ENCODE measurements at places on chromosomes 16 and 17.

DNA sequence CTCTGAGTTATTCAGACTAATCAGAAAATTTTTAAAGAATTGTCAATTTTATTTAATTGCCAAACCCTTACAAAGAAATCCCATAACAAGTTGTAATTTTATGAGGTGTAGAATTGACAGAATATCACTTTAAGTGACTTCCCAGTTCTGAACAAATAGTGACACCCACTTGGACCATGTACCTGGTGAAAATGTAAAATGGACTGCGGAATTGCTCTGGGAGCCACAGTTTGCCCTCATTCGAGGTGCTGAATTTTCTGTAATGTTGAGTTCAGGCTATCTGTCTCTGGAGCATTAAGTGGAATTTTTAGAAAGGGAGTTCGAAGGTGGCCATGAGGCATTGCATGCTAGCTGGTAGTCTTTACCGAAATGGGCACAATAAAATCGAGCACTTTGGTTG is 5.1 kb downstream of the GNAO1 start:
- no peak for DNase-seq

DNA sequence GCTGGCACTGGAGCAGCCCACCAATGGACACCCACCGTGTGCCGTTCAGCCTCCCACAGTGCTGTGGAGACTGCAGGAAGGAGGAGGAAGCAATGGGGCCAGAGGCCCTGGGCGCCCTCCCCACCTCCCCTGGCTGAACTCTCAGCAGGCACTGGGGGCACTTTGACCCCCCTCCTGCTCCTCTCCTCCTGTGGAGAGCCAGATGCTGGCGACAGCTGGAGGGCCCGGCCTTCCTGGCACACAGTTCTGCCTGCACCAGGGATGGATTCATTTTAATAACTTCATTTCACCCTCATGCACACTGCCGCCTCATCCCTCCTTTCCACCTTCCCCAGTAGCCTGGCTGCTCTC is 6.0 kb downstream of the NXPH3 start:
- no peak for DNase-seq

- DNase-seq: no peak
Measured at GRCh38 chr16:86934581-86935375, 356.4 kb downstream of the FOXL1 start.

DNA sequence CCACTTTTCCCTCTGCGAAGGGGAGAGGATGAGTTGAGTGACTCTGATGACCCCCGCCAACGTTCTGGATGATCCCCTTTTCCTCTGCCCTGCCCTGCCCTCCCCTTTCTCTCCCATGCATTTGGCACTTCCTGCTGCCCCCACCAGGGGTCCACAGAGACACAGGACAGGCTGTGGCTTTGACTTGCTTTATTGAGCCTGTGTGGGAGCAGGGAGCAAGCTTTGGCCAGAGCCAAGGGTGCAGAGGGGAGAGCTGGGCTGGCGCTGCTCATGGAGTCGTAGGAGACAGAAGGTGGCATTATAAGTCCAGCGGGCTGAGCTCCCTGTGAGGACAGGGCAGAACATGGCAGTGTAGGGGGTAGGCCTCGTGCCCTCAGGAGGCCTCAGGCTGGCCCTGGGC is 1.6 kb downstream of the PPY start:
- DNase-seq: peak; percentile 32

GRCh38 chr17:62321451-62321850 is 58.9 kb upstream of the EFCAB3 start:
- no peak for DNase-seq

- DNase-seq: no peak
Measured at GRCh38 chr16:559021-559380, 1.2 kb upstream of the PRR35 start.

DNA sequence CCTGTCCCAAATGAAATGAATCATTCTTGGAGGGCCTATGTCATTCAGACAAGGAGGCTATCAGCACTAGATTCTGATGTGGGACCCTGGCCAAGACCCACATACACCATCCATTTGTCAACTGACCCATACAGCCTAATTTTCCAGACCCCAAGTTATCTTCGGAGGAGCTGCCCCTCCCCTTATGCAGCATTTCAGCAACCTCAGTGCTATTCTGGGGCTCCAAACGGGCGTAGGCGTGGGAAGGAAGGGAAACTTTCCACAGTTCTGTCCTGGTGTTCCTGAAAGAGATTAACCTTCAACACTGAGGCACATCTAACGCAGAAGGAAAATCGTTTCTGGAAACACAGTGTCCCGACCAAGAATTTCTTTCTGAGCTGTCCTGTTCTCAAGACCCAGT is 86.7 kb downstream of the MYH11 start:
- DNase-seq: no peak

DNA sequence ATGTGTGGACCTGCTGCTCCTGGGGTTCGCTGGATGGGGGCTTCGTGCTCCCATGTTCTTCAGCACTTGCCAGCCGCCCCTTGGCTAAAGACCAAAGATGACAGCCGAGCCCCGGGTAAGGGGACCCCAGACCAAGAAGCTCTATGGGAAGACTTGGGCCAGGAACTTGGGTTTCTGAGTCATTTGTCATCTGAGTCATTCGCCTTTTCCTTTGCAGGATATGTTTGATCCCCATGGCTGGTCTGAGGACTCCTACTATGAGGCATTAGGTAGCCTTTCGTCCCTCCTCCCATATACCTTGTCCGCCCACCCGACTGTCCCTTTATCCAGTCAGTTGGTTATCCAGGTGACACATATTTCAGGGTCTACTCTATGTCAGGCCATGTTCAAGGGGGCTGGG is 17.7 kb upstream of the ITGB4 start:
- no peak for DNase-seq

DNA sequence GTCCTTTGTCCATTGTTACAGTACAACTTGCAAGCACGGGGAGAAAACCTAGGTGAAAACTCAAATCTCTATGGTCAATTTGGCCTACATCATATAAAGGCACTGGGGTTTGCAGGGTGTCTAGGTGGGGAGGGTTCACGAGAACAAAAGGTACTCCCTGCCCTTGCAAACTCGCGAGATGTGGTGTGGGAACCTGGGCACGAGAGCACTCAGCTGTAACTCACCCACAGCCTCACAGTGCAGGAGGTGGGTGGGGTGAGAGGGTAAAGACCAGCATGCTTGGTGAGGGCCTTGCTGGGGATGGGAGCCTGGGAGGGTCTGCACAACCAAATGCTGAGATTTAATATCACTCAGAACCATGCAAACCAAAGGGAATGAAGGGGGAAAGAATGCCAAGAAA is 18.4 kb upstream of the ZNF594 start:
- DNase-seq: no peak

- no peak for DNase-seq
Measured at GRCh38 chr17:50101346-50102163, 6.4 kb downstream of the PDK2 start.

DNA sequence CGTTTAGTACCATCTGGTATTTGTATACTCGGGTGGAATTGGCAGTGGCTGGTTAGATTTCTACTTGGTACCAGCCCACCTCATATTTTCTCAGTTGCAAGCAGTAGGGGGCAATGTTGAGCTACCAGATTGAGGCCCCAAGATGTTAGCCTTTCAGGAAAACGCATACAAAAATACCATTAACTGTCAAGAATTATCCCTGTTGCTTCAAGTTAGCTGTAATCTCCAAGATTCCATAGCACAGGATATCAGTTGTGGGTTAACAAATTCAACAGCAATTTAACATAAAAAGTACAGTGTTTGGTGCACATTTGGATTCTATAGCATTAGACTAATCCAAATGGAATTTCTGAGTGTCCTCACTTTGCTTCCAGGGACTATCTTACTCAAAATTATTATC is 188.2 kb downstream of the FTO start:
- peak; percentile 28 for DNase-seq

GRCh38 chr16:14529010-14529669 is 100.9 kb downstream of the PARN start:
- DNase-seq: peak; percentile 41

GRCh38 chr16:89706518-89707260 is 5.2 kb upstream of the SPATA2L start:
- no peak for DNase-seq

GRCh38 chr17:63707151-63707550 is 7.2 kb upstream of the LIMD2 start:
- no peak for DNase-seq

DNA sequence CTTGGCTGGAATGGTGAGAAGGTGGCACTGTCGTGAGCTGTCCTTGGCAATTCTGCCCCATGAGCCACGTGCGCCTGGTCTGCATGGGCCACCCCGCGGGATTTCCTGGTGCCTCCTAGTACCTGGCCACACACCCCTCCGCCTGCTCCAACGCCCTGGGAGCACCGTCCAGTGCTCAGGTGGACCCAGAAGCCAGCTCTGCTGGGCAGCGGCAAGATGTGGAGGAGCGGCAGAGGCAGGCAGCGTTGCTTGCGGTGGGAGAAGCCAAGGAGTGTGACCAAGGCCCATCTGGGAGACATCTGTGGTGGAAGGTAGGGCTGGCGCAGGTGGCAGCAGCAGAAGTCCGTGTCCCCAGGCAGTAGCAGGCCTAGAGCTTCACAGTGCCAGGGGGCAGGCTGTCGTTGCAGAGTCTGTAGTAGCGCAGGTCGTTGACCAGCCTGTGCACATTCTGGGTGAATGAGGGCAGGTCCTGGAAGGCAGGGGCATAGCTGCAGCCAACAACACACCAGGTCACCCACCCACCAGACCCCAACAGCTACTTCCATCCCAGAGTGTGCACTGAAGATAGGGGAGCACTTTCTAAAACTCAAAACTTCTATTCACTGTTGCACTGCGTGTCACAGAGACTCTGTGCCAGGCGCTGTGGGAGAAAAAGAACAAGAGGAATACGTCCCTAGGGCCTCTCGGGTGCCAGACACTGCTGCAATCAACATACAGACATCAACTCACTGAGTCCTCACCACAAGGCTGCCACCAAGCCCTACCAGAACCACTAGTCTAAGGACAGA is 34.9 kb upstream of the GSG1L start:
- DNase-seq: no peak

DNA sequence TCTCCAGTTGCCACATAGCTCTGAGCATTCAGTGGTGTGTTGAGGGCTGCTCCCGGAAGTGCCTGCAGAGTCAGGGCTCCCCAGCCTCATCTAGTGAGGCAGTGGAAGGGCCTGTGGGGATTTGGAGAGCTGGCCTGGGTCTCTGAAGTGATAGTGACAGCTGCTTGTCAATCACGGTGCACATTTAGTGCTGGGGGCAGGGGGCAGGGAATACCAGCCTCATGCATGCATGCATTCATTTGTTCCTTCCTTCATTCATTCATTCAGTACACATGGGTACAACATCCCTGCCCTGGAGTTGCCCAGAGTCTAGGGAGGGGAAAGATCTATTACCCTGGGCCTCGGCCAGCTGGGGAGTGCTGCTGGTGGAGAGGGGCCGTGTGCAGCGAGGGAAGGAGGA is 11.3 kb upstream of the STH start:
- DNase-seq: no peak

GRCh38 chr17:79023886-79024771 is at the start of gene C1QTNF1:
Gene C1QTNF1 (plus strand): TSS chr17:79024169. CDS start chr17:79043969, 19,800 bp downstream.
- DNase-seq: peak; percentile 62

- DNase-seq: no peak
Measured at GRCh38 chr17:56831369-56832095, 2.2 kb downstream of the C17orf67 start.

- no peak for DNase-seq
Measured at GRCh38 chr16:31464348-31464769, 5.1 kb downstream of the ARMC5 start.

DNA sequence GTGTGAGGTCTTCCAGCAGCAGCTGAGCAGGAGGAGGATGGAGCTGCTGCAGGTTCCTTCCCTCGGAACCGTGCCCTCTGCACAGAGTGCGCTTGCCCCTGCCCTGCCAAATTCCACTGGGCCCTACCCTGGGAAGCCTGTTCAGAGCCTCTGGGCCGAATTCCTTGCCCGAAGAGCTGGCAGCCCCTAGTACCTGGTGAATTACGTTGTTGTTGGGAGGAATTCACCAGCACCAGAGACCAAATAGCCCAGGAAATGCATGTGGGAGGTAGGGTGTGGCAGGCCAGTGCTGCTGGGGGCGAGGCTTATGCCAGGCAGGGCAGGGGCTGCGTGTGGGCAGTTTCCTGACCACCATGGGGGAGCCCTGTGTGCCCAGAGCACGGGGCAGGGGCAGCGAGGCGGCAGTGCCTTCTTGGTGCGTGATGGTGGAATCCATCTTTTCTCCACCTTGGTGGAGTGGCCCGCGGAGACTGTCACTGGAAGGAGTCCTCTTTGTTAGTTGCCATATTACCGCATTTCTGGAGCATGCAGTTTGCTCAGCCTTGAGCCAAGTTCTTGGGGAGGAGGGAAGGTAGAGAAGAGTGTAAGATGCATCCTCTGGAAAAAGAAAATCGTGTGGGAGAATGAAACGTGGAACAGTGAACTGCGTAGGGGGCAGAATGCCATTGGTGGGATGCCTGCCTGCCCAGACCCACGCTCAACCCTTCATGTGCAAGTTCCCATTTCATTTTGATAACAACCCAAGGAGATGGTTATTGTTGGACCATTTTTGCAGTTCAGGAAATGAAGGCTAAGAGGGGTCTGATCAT is 2.3 kb downstream of the MRC2 start:
- no peak for DNase-seq

- DNase-seq: no peak
Measured at GRCh38 chr17:13688716-13689115, 87.0 kb upstream of the HS3ST3A1 start.

GRCh38 chr17:73697872-73698271 is 53.6 kb upstream of the SDK2 start:
- no peak for DNase-seq

DNA sequence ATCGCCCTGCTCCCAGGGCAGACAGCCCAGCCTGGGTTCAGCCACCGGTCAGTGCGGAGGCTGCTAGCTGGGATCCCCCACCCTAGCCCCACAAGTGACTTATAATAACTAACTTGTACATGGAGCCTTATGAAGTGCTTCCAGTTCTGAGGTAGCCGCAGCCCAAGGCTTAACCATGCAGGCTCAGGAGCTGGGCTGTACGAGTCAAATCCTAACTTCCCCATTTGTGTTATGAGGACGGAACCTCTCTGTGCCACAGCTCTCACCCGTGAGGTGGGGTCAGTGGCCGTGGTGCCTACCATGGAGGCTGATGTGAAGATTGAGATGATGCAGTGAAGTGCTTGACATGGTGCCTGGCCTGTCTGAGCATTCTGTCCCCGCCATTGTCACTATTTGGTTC is 27.8 kb upstream of the GOSR2 start:
- no peak for DNase-seq

- DNase-seq: no peak
Measured at GRCh38 chr17:81302861-81303333, 7.8 kb upstream of the SLC38A10 start.

GRCh38 chr16:57813466-57813865 is 11.2 kb upstream of the KIFC3 start:
- DNase-seq: no peak

GRCh38 chr16:53848277-53848942 is 144.5 kb downstream of the FTO start:
- DNase-seq: no peak

GRCh38 chr17:1783834-1784611 is 22.2 kb downstream of the SERPINF1 start:
- no peak for DNase-seq

- no peak for DNase-seq
Measured at GRCh38 chr16:21642861-21643260, 9.5 kb downstream of the IGSF6 start.

GRCh38 chr16:10964891-10965326 is 20.5 kb downstream of the CLEC16A start:
- DNase-seq: no peak
